AG04449 (cell line): ENCODE measurements at places on chromosomes 6 and 20.

DNA sequence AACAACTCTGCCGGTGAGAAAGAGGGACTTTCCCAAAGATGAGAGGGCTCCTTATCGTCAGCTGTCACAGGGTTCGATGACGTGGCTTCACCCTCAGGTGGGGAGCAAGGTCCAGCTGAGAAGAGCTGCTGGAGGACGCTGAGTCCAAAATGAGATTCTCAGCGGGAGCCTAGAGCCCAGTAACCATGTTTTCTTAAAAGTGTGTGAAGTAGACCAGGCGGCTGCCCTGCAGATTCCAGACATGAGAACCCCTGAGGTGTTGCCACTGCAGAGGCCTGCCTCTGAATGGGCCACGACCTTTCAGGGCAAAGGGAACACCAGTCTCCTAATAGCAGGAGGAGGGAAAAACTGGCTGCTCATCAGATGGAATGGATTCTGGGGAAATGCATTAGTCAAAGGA, 375.1 kb downstream of the BTBD9 start:
- DNase-seq = no peak

DNA sequence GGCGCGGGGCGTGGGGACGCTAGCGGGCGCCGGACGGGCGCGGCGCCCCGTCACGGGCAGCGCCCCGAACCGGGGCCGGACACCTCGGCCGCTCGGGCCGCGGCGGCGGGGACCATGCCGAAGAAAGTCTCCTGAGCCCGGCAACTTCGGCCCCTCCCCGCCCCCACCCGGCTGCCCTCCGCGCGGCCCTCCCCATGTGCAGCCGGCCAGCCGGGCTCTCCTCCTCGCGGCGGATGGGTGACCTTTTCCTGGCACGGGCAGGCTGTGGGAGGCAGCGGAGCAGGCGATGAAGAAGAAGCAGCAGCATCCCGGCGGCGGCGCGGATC, 278 bp downstream of the UST start:
- no peak for DNase-seq

- no peak for DNase-seq
Observed at GRCh38 chr6:90222724-90223198, 73.9 kb downstream of the BACH2 start.

GRCh38 chr20:19275038-19275629, 62.7 kb downstream of the SLC24A3 start:
- no peak for DNase-seq

DNA sequence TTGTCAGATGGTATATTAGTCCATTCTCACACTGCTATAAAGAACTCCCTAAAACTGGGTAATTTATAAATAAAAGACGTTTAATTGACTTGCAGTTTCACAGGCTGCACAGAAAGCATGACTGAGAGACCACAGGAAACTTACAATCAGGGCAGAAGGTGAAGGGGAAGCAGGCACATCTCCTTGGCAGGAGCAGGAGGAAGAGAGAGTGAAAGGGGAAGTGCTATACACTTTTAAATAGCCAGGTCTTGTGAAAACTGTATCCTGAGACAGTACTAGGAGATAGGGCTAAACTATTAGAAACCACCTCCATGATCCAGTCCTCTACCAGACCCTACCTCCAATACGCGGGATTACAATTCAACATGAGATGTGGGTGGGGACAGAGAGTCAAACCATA, 193.9 kb upstream of the KCNG1 start:
- DNase-seq = no peak

DNA sequence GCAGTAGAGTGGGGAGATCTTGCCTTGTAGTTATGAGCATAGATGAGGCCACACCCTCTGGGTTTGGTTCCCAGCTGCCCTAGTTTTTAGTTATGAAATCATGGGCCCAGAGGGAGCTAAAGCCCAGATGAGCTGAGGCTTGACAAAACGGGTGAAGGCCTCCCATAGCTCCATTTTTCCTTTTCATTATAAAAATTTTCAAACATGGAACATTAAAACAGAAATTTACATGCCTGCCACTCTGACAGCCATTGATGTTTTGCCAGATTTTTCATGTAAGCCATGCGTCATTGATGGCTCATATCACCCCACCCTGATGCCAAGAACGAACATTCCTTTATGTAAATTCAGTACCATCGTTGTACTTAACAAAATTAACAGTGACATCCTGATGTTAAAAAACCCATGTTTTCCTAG, 67.9 kb downstream of the IGF2R start:
- DNase-seq = peak; percentile 40

- no peak for DNase-seq
Observed at GRCh38 chr20:4637081-4637797, 84.5 kb upstream of the PRND start.

GRCh38 chr6:33410711-33411631, at the start of gene PHF1:
Gene PHF1, plus strand, starts transcription at chr6:33411014. Its CDS starts 1,250 bp downstream, at chr6:33412264.
- DNase-seq = no peak

DNA sequence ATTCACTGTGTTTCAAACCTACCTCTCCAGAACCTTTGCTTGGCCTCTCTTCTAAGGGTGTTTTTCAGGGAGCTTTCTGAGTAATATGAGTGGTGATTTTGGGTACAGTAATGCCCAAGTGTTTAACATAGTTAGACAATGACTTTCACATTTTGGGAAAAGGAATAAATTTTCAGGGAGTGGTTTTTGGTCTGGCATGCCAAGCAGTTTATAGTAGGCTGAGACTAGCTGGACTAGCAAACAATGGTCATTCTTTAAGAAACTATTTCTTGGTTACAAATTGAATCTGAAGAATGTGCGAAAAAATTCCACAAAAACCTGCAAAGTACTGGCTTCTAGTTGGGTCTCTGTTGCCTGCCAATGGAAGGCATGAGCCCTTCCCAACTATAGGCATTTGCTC, 15.4 kb downstream of the FNDC1 start:
- no peak for DNase-seq

DNA sequence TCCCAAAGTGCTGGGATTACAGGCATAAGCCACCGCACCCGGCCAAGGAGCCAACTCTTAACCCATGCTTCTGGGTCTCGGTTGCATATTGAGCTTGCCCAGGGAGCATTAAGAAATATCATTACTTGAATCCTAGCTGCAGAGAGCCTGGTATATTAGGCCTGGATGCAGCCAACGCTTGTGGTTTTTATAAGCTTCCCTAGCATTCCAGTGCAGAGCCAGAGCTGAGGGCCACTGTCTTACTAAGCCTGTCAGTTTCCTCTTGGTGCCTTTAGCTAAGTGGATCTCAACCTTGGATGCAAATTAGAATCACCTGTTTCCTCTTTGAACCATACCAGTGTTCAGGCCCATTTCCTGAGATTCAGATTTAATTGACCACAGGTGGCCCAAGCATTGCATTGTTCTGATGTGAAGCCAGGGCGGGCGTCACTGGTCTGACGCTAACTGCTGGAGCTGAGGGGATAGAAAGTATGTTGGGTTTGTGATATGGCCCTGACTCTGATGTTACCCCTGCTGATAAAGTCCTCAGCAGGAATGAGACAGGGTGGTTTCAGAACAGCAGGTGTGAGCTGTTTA, 76.3 kb downstream of the BTBD3 start:
- DNase-seq = no peak

- DNase-seq = no peak
Observed at GRCh38 chr20:58571356-58571692, 56.1 kb upstream of the APCDD1L start.

DNA sequence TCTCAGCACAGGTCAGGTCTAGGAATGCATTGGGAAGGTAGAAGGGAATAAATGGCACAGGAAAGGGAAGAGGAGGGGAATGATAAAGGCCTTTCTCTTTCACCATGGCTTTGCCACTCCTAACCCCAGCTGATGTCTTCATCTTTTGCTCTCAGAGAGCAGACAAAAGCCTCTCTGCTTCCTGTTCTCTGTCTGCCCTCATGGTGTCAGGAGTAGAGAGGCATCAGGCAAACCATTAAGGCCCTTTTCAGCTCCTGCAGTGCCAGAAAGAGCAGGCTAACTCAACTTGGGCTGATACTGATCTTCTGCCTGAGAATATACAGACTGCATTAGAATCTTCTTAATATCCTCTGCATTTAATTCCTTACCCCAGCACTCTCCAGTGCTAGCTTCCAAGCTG, 48.0 kb upstream of the STXBP5 start:
- DNase-seq = no peak
